ENCODE measurements at places on chromosomes 2 and 18.

DNA sequence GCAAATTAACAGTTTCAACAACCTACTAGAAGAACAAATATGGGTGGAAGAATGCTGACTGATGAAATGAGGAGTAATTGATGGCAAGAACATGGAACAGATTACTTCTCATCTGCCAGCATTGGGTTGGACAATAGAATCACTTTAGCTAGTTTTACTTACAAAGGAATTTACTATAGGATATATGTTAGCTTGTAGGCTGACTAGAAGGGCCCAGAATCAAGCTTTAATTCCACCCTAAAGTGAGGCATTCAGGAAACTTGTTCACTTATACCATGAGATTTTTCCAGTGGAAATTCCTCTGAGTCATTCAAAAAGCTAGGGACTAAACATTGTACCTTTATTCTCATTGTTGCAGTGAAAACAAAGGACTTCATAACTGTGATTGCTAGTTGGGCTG, 5.0 kb upstream of the ZSWIM2 start:
- DNase-seq = no peak

DNA sequence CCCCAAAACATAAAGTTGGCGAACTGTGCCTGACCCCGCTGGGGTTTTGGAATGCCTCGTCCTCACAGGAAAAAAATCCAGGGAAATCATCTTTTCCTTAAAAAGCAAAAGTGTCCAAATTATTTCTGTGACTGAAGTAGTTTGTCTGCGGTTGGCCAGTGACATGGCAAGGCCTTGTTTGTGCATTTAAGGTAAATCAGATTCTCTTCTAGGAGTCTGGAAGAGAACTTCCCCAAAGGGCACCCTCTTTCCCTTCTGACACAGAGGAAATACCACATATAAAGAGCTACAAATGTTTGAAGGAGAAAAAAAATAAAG, 737 bp upstream of the CYB5A start:
- DNase-seq = no peak

DNA sequence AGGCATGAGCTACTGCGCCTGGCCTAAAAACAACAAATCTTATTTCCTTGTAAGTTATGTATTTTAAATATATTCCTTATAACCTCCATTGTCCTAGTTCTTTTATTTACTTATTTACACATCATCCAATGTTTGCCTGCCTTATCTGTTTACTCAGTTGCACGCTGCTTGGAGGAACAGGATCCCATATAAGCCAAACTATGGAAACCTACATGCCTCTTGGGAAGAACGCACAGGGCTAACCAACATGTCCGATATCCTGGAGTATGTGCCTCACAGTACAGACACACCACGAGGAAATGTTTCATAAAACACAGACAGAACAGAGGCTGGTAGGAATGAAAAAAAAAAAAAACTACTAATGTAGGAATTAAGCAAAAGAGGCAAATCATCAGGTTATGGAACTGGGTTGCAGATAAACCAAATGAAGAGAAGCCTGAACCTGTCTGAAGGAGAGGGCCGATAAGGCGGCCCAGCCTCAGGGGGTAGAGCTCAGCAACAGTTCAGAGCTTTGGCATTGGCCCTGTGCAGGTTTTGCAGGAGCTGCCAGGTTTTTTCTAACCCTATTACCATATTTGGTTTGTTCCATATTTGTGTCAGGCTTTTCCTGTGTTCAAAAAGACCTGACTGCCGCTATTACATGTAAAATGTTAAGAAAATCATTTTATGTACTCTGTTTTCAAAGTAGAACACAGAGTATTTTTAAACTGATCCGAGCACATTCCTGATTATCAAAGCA, 19.9 kb upstream of the SP3 start:
- no peak for DNase-seq

GRCh38 chr2:120469426-120469825, 123.5 kb downstream of the INHBB start:
- DNase-seq = no peak

All from activated B cell treated with CpG ODN at 0.5 μM for 24 hours (primary cell).